ENCODE measurements at places on chromosomes 5 and 9.

GRCh38 chr5:26700759-26701384, 337.5 kb downstream of the CDH9 start:
- DNase-seq: peak; percentile 4

DNA sequence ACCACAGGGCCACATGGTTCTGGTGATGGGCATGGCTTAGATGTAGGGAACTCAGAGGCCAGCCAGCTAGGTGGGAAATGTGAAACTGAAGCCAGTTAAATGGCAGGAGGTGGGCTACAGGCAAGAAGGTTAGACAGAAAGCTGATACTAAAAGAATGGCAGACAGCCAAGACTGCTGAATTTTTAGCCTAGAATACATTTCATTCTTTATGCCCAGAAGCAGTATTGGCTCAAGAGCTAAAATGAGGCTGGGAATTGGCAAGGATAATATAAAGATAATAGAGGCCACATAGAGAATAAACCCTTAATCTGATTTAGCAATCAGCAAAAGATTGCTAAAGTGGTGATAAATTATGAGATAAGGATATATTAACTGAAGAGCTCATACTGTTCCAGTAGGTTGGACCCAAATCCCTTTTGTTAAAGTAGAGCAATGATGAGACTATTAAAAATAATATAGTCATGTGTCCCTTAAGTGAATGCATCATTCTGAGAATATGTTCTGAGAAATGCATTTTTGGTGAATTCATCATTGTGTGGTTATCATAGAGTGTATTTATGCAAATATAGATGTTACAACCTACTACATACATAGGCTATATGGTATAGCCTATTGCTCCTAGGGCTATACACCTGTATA, 234.3 kb downstream of the CHSY3 start:
- peak; percentile 35 for DNase-seq

DNA sequence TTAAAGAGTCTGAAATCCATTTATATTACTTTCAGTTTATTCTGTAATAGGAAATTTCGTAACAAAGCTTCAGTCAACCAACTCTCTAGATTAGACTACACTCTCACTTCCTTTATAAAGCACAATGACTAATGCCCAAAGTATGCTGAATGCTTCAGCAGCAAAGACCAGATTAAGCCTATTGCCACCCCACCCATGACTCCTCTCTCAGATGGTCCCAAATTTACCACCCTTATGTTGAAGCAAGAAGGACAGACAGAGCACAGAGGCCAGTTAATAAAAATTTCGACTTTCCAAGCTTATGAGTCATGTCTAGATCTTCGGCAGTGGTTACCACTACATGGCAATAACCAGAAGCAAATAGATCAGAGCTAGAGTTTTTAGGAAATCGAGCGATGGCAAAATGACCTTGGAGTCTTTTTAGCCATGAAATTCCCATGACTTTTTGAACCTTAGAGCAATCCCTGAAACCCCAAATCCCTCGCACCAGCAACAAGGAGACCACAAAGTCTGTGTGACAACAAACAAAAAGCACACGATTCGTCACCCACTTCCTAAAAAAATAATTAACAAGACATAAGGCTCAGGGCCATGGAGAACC, 287.8 kb upstream of the RASA1 start:
- DNase-seq: peak; percentile 31

DNA sequence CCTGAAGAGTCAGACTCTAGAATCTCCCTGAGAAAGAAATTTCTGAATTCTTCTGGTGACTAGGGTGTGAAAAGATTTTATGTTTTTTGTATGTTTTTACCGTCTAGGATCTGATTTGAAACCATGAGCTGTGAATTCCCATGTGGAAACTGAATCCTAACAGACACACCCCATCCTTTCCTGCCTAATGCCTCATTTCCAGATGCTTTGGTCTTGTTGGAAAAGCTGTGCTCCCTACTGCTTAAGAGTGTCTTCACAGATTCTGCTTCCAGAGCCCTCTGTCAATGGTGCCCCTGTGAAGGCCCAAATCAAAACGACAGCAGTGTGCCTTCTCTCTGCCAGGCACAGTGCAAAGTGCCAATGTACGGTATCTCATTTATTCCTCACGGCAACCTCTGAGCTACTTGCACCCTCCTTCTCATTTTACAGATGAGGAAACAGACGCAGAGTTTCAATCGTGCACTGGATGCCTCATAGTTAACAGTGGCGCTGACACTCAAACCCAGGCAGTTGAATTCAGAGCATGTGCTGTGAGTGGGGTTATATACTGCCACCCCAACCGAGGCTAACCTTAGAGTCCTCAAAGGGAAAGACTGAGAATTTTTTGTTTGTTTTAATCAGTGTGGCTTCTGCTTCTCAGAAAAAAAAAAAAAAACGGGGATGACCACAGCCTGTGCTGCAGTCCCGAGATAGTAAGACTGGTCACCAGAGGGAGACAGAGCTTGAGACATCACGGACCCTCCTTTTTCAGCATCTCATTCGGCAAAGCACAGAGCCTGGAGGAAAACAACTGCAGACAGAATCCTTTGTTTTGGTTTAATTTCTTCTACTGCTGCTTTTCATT, 188.4 kb downstream of the SNCAIP start:
- peak; percentile 90 for DNase-seq

DNA sequence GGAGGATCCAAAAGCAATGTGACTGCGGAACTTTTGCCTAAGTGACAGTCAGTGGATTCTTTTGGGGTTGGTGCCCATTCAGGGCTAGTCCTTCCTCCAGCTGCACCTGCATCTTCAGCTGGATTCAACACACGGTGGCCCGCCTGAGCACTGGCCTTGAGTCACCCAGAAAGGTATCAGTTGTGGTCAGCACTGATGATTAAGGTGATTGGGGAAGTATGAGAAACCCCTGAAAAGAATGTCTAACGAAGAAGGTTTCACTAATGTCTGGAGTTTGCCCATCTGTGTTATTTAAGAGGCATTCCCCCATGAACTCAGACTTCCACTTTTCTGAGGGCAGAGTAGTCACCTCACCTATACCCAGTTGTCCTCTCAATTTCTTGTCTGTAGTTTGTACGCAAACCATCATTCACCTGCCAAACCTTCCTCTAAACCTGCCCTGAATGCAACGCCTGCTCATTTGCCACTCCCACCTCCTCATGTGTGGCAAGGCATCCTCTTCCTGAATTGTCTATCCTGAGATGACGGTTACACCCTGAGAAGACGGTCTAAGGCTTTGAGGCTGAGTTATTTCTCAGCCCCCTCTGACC, 27.2 kb downstream of the CSF2 start:
- no peak for DNase-seq
